ENCODE measurements at places on chromosomes 11 and 22.

- no peak for DNase-seq
Measured at GRCh38 chr11:2583605-2583958, 116.2 kb downstream of the KCNQ1OT1 start.

DNA sequence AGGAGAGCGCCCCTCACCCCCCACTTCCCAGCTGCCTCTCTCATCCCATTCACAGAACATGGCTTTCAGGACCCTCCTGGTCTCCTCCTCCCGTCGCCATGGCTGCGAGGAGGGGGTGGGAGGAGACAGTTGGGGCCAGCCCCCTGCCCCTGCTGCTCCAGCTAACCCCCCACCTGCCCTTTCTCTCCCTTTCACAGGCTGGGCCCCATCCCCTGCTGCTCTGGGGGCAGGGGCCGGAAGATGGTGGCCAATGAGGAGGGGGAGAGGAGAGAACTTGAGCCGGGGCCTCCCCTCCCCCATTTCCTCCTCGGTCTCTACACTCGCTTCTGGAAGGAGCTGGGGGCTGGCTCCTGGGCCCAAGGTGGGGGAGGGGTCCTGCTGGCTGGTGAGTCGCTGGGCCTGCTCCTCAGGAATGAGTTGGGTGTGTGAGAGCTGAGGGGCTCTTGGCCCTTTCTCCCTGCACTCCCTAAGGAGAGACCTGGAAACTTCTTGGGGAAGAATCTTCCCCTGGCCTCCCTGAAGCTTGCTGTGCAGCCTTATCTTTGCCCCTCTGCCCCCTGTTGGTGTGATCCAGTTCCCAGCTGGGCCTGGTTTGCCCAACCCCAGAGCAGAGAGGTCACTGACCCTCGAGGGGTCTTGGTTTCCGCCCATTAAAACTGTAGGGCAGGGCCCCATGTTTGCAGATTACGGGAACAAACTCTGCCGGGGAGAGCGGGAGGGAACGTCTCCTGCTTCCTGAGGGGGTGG is 10.2 kb downstream of the YPEL4 start:
- no peak for DNase-seq

GRCh38 chr22:45677063-45677462 is 5.4 kb downstream of the ATXN10 start:
- DNase-seq = no peak

DNA sequence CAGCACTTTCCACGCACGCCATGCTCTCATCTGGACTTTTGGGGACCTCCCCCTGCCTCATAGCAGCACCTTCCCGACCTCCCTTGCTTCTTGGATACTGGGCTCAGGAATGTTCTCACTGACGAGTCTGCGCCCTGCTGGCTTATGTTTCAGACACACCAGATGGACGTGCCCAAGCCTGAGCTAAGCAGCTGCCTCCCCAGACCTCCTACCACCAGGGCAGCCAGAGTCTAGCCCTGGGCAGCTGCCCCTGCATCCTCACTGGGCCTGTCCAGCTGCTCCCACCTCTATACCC is 13.2 kb upstream of the RGL4 start:
- no peak for DNase-seq

- no peak for DNase-seq
Measured at GRCh38 chr11:27468209-27468994, 4.2 kb downstream of the LGR4 start.

DNA sequence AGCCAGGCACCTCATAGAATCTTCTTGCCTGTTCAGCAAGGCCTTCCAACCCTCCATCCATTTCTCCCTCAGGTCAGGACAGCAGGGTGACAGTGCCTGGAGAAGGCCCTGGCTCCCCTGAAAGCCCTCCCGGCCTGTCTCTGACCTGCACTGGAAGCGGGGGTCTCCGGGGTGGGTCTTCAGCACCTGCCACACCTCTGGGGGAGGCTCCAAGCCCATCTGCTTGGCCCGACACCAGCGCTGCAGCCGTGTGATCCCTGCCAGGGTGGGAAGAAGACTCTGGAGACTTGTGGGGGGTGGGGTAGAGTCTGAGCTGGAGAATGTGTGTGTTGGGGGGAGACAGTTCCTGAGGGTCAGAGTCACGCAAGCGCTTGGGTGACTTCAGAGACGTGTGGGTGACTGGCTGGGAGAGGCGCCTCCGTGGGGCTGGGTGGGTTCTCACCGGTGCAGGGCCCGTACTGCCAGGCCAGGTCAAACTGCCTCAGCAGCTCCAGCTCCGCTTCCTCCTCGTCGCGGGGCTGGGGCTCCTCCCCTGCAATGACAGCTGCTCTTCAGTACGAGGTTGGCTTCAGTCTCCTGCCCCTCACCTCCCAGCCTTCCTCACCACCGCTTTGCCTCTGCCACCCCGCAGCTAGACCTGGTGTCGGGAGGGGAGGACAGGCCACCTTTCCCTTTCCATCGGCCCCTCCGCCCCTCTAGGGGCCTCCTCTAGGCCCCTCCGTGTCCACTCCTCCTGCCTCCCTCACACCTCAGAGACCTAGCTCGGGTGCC is 615 bp downstream of the POLD4 start:
- DNase-seq = no peak

DNA sequence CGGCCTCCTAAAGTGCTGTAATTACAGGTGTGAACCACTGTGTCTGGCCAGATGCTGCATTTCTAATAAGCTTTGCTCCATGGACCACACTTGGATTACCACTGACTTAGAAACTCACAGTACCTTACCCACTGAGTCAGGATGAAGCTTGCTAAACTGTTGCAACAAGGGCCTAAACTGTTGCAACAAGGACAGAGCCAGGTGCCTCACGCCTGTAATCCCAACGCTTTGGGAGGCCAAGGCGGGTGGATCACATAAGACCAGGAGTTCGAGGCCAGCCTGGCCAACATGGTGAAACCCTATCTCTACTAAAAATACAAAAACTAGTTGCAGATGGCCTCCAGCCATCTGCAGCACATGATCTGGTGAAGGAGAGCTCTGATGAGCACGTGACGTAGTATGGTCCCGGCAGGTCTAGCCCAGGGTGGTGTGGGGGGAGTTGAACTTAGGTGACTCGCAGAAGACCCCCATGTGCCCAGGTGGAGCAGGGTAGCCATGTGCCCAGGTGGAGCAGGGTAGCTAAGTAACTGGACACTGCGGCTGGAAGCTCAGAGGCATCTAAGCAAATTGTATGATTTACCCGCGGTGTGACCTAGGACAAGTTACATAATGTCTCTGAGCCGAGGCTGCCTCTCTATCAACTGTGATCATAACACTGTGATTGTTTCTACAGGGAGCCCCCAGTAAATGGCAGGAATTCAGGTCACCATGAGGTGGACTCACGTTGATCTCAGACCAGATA is 8.4 kb downstream of the SLC25A45 start:
- DNase-seq = no peak

- DNase-seq = no peak
Measured at GRCh38 chr11:28834877-28835276, 726.7 kb downstream of the METTL15 start.

DNA sequence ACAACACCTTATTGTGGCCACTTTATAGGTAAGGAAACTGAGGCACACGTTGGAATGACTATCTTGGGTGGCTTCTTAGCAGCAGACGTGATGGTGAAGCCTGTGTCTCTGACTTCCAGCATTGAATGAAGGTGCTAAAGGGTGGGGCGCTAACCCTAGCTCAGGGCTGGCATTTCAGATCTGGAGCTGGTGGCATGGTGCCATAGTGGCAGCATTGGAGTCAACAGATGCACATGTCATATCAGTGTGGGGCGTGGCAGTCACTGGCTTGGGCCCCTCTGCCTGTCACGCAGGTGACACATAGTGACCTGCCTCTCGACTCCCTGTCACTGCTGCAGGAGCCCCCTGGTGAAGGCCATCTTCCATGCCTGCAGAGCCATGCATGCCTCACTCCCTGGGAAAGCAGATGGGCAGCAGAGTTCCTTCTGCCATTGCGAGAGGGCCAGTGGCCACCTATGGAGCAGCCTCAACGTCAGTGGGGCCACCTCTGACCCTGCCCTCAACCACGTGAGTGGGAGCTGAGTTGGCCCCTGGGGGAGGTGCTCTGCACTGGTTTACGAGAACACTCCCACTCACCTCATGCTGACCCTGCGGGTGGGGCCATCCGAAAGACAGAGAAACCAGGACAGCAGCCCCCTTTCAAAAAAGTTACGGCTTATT is 14.8 kb downstream of the SHISA8 start:
- DNase-seq = no peak

- peak; percentile 70 for DNase-seq
Measured at GRCh38 chr22:24434471-24435322, 7.3 kb downstream of the ADORA2A start.

DNA sequence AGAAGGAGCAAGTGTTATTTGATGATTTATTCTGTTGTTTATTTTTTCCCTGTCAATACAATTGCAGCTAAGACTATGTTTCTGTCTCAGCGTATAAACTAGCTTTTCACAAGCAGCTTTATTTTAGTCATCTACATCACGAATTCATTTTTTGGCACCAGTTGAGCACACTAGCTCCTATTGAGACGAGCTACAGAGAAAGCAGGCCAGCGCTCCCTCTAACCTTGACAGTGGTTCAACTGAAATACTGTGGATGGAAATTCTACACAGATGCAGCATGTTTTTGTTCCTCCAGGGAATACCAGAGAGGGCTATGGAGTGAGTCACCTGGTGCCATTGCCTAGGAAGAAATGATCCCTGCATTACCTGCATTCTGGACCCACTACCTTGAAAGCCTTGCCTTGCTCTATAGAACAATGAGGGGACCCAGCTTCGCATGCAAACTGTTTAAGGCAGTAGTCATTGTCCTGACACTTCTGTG is 108.2 kb upstream of the ARHGAP42 start:
- no peak for DNase-seq

DNA sequence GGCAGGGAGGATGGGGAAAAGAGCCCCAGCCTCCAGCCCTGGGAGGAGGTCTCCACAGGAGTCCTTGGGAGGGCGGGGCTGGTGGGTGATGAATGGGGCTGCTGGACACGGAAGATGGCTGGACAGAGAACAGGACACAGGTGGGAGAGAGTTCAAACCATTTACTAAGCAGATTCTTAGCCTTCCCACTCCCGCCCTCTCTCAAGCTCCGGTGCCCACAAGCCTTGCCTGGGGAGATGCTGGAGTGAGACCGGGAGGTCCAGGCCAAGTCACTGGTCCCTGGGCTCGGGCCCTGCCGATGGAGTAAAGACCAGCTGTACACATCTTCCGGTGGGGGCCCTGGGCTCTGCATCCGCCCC is 1.4 kb downstream of the CLDN5 start:
- no peak for DNase-seq

GRCh38 chr11:111205632-111206385 is 39.7 kb upstream of the POU2AF2 start:
- no peak for DNase-seq

DNA sequence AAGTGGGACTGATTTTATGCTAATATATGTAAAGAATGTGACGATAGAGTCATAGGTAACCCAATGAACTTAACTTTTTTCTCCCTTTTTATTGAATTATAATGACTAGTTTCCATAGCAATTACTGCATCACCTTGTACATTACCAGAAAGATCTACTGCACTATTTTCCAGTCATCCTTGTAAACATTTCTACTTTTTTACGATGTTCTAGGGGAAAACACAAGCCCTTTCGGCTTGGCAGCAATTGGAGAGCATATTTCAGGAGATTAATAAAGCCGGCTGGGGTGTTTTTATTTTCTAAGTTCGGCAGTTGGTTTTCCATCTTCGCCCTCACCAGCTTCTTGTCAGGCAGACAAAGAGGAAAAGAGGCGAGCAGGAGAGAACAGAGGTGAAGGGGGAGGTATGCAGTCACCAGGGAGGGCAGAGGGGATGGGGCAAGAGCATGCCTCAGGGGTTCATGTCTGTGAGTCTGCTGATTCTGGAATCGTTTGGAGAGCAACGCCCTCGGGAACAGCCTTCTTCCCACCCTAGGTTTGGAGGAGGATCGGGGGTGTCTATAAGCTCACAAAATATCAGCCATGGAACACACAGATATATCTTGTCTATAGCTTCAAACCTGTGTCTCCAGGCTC is 476.4 kb downstream of the MIAT start:
- DNase-seq = no peak

DNA sequence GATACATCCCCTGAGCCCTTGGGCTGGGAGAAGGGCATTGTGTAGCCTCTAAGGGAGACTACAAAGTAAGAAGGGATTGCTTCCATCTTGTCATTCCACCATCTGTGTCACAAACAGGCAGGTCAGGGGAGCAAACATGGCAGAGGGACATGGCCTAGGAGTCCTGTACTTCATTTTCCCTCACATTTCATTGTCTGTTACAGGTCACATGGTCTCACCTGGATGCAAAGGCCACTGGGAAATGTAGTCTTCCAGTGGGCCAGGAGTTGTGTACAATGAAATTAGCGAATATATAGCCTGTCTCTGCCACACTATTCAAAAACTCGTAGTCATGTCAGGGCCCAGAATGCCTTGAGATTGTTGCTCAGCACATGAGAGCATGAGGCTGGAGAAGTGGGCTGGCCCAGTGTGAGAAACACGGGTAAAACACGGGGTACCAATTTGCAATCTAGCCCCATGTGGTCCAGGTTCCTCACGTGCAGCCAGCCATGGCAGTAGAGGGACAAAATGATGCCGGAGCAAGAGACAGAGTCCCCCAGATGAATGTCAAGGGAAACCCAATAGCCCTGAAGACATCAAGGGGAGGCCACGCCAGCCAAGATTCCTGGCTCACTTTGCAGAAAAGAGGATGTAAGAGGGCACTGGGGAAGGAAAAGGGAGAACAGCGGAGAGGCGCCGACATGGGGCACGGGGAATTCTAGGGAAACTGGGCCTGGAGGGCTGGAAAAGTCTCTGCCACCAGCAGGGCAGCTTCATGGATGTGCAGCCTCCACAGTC is 47.7 kb upstream of the EMID1 start:
- DNase-seq = no peak

GRCh38 chr11:60485987-60486386 is 6.6 kb upstream of the MS4A12 start:
- peak; percentile 4 for DNase-seq

- DNase-seq = no peak
Measured at GRCh38 chr11:113112307-113112706, 151.1 kb downstream of the NCAM1 start.

DNA sequence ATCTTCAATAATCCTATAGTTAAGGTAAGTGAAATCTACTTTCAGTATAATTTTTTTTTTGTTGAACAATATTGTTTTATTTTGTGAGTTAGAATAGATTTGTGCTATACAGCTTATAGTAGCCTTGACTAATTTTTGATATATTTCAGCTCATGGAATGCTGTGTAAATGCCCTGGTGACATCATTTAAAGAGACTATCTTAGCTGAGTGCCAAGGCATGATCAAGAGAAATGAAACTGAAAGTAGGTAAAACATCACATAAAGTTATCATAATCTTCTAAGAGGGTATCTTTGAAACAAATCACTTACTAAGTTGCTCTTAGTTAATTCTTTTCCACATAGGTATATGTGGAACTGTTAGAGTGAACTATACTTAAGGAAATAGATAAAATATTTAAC is 51.4 kb upstream of the ACAT1 start:
- no peak for DNase-seq

DNA sequence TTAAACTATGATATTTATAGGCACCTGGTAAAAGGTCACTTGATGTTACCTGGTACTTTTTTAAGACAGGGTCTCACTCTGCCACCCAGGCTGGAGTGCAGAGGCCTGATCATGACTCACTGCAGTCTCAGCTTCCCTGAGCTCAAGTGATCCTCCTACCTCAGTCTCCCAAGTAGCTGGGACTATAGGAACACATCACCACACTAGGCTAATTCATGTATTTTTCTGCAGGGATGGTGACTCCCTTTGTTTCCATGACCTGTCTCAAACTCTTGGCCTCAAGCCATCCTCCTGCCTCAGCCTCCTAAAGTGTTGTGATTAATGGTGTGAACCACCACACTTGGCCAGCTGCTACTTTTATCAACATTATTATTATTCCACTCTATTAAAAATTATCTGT is 47.6 kb downstream of the OR4C45 start:
- DNase-seq = no peak

- DNase-seq = peak; percentile 52
Measured at GRCh38 chr22:37228106-37229011, 15.7 kb downstream of the RAC2 start.
